ENCODE measurements at places on chromosomes 7 and 10.

DNA sequence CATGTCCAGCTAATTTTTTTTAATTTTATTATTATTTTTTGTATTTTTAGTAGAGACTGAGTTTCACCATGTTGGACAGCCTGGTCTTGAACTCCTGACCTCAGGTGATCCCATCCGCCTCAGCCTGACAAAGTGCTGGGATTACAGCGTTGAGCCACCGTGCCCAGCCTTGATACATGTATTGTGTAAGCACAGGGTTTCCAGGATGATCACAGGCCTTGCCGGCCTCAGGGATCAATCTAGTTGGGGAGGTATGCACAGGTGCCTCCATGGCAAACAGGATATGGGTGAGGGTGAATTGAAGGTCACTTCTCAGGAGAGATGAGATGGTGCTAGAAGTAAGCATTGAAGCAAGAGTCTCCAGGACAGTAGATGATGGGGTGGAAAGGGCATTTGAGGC is 5.5 kb downstream of the MRPS17 start:
- DNase-seq, result no peak

- peak; percentile 69 for DNase-seq
These were observed 102.1 kb upstream of the MDFIC start for GRCh38 chr7:114819616-114820362.

- DNase-seq, result no peak
These were observed 574.6 kb downstream of the GRID1 start for GRCh38 chr10:85791818-85792532.

DNA sequence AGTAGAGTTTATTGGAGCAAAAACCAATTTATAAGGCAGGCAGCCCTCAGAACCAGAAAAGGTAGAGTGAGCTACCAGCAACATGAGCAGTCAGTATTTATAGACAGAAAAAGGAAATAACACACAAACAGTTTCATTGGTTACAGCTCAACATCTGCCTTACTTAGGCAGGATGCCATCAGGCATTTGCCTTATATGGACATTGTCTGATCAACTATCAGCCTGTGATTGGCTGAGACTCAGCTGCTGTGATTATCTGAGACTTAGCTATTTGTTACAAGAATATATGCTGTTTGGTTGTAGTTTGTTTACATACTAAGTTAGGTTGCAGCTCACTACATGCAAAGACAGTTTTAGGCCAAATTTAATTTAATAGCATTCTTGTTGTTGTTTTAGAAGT is 60.4 kb upstream of the CDK1 start:
- DNase-seq, result no peak

DNA sequence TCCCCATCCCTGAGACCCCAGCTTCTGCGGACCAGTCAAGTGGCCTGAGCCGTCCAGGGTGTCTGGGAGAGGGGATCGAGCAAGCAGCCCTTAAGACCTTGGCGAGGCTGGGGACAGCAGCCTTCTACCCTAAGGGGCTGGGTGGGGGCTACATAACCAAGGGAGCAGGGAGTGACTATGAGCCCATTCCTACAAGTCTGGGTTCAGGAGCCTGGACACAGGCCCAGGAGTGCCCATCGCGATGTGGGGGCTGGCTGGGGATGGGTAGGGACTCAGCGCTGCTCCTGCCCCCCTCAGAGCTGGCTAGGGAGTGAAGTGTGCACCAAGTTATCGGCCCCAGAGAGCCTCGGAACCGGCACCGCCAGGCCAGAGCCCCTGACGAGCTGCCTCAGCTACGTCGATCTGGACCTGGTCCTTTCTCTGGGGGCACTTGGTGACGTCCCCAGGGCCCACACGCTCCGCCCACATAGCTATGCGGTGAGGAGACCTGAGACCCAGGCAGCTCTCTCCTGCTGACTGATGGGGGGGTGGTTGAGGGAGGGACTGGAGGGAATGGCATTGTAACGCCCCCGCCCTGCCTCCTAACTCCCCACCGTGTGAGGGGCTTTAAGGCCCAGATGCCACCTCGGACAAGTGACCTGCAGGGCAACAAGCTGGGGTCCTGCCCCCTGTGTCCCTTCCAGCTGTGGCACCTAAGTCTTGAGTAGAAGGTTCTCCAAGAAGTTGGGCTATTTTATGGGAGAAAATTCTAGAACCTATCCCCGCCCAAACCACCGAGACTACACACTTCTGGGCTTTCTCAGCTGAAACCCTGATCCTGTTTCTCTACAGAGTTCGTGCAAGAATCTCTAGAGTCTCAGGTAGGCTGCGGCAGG is 2.5 kb downstream of the SAP25 start:
- DNase-seq, result no peak

- no peak for DNase-seq
These were observed 23.7 kb downstream of the STAMBPL1 start for GRCh38 chr10:88903715-88904114.

- no peak for DNase-seq
These were observed 31.0 kb downstream of the ADRA2A start for GRCh38 chr10:111107846-111108245.

DNA sequence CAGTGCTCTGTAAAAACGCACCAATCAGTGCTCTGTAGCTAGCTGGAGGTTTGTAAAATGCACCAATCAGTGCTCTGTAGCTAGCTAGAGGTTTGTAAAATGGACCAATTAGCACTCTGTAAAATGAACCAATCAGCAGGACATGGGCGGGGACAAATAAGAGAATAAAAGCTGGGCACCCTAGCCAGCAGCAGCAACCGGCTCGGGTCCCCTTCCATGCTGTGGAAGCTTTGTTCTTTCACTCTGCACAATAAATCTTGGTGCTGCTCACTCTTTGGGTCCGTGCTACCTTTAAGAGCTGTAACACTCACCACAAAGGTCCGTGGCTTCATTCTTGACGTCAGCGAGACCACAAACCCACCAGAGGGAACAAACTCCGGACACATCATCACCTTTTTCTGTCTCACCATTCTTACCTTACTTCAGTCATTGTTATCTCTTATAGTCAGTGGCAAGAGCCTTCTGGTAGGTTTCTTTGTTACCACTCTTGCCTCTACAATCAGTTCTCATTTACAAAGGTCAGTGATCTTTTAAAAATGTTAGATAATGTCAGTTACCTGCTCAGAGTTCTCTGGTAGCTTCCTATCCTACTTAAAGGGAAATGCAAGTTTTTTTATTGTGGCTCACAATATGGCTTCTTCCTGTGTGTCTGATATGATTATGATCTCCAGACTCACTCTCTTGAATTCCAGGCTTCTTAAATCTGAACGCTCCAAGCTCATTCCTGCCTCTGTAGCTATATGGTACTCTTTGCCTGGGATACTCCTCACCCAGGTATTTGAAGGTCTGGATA is 4.5 kb downstream of the STAM start:
- no peak for DNase-seq

DNA sequence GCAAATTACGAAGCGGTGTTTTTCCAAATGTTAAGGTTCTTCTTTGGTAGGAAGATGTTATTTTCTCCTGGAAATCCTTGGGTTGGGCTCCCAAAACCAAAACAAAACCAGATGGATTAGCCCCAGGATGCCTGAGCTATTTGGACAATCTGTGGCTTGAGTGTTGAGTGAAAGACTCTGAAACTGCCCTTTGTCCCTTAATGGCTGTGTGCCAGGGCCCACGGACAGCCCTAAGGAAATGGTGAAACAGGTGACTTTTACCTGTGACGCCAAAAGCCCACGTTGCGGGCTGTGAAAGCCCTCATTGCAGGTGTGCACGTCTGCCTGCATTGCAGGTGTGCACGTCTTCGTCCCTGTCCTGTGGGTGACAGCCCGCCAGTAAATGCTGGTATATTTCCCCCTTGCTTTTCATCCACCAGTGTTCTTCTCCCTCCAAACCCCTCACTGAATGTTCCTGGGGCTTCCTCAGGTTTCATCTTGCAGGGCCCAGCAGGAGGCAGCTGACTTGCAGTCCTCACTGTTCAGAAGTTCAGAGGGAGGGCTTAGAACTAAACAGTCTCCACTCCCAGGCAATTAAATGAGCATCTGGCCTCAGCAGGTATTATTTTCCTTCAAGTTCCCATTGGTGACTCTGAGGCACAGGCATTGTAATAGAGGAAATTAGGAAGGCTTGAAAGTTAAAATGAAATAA is 10.7 kb downstream of the PFKP start:
- DNase-seq, result no peak

- no peak for DNase-seq
These were observed 4.5 kb upstream of the EMX2 start for GRCh38 chr10:117537904-117538524.

DNA sequence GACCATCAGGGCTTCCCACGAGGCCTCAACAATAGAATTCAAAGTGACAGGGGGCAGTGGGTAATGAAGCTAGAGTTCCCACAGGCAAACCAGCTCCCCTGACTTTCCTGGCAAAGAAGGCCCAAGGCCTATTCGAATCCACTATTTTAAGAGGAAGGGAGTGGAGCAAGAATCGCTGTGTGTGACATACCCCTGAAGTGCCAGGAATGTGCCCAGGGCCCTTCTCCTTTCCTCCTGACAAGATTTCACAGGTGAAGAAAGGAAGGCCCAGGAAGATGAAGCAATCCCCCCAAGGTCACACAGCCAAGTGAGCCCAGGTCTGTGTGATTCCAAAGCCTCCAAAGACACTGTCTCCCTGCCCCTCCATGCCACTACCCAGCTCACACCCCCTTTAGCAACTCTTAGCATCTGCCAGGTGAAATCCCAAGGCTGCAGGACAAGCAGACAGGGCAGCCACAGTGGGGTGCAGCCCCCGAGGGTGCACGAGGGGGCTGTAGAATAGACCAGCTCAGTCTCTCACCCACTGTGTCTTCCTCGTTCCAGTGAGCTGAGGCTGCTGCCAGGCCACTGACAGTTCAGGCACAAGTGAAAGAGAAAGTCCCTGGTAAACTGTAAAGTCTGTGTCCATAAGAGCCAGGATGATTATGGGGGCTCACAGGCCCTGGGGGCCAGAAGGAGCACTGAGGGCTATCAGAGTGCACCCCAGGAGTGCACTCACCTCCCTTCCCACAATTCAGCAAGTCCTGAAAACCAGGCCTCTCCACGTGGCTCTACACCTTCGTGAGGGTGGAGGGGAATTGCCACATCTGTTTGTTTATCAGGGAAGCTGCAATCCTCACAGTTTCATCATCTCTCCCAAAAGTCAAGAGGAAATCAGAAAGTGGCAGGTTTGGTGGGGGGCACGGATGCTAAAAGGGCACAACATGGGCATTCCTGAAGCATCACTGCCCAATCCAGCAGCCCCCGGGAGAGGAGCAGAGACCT is 70.8 kb upstream of the ZMIZ1 start:
- no peak for DNase-seq

DNA sequence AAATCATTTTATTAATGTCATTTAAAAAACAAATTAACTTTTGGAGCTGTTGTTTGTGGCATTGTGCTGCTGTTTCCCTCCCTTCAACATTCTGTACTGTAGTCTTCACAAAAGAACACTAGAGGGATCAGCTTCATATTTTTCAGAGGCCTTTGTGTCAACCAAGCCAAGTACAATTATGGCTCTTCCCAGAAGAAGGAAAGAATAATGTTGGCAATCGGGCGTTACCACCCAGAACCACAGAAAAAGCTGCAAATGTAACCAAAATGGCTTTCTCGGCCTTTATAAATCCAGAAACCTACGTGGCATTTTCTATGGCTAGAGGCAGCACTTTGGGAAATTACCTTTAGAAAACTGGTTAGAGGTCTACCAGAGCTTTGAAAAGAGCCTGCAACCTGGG is 98.8 kb upstream of the COL1A2 start:
- DNase-seq, result no peak
